CD4-positive, alpha-beta T cell treated with Interleukin-1 beta for 1 hour (primary cell): ENCODE measurements at places on chromosomes 6 and 20.

DNA sequence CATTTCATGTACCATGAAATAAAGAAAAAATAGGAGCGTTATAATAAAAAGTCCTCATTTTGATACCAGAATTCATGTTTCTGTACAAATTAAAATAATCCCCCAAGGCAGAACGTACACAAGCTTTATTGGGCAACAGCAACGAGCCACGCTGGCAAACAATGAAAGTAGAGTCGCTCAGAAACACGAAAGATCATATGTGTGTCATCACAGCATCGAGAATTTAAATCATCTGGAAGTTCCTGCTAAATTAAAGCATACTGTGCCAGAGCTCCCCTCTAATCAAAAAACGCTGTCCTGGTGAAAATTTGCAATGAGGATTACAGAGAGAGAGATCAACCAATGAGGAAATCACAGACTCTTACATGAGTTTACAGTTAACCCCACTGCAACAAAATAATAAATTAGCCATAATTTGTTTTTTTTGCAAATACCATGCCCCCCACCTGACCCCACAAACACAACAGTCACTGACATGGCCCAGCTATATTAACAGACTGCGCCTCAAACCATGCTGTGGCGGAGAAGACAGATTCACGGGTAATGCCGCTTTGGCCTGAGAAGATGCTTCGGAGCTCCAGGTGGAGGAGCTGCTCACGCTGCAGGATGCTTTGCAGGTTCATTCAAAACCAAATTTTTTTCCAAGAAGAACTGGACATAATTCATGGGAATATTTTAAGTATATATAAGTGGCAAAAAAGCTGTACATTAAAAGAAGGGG, 54.3 kb upstream of the NFATC2 start:
- no peak for DNase-seq

GRCh38 chr6:70622461-70622860, 45.2 kb upstream of the SMAP1 start:
- DNase-seq = no peak

GRCh38 chr6:71406865-71407860, 118.6 kb downstream of the OGFRL1 start:
- DNase-seq = no peak

GRCh38 chr20:23143098-23143497, 57.0 kb upstream of the CD93 start:
- DNase-seq = peak; percentile 59

- no peak for DNase-seq
Measured at GRCh38 chr6:144415014-144415413, 129.9 kb downstream of the UTRN start.

GRCh38 chr20:38935967-38936407, 9.8 kb downstream of the FAM83D start:
- no peak for DNase-seq

DNA sequence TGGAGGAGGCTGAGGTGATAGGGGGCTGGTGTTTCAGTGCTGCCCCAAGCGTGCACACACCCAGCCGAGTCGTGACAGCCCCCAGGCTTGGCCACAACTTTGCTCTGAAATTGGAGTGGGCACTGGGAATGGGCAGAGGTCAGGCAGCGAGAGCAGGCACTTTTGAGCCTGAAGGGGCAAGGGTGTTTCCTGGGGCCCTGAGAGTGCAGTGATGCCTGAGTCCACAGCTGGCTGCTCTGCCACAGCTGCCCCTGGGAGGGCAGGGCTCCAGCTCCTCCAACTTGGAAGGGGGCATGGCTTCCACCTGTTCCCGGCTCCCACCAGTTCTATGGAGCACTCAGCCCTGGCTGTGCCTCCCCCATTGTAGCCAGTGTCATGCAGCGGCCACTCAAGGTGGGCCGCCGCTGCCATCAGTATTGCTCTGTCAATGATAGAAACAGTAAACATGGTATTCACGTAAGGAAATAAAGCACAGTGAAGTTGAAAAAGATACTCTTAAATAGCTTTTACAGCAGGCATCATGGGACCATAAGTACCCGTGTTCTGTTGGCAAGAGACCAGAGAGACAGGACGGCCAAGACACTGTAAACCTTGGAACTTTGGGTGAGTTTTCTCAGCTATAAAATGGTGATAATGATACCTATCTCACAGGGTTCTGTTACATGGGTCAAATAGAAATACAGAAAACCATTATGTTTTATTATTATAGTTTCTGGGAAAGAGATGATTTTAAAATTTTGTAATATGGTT, 108.9 kb downstream of the THEMIS start:
- no peak for DNase-seq

GRCh38 chr6:44119704-44120262, 7.5 kb downstream of the MRPL14 start:
- no peak for DNase-seq

DNA sequence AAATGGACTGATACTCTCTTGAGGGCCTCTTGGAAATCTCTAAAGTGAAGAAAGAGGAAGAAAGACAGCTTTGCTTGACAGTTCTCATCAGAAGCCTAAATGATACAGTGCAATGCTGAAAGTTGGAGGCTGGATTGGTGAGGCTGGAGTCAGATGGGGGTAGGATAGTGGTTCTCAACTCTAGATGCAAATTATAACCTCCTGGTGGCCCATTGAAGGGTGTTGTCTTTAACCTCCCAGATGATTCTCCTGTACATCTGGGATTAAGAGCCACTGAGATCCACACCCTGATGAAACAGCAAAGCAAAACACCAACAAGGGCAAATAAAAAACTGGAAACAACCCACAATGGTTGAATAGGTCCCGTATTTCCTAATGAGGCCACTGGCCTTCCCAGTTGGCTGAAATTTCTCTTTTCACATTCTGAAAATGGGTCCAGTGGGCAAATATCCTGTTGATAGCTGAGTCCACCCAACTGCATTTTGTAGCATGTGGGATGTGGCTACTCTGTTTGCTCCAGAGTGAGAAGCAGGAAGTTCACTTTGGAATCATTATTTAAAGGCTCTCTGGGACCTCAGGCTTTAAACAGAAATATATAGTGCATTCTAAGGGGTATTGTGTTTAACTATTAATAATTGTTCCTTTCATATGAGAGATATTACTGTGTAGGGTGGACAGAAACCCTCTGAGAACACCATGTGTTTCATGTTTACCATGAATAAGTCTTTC, 208.1 kb downstream of the SOX4 start:
- no peak for DNase-seq

DNA sequence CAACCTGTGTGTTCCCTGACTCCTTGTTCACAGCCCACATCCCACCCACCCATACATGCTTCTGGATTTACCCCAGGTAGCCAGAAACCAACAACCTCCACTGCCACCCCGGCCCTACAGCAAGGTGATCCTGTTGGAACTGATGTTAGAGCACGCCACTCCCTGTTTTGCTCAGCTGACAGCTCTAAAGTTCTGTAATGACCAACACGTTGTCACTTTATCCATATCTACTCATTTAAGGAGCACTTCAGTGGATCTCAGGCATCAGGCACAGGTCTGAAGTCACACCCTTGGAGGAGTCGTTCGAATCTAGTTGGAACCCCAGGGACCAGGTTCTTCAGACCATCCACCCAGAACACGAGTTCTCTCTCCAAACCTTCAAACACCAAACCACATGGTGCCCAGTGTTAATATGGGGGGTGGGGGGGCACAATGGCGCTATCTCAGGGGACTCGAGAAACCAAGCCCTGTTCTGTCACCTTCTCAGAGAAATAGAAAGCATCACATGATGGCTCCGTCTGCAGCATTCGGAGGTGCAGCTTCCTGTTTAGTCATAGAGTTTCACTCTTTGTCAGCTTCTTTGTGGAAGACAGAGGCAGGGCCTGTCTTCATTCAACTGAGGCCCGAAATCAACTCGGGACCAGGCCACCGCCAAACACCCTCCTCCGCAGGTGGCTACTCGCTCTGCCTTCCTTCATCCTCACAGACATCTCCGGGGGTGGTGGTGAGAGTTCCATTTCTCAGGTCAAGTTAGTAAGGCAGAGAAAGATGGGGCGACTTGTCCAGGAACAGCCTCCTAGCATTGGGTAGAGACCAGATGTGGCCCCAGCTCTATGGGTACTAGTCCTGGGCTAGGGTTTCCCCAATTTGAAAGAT, 142.2 kb downstream of the NFATC2 start:
- peak; percentile 83 for DNase-seq

DNA sequence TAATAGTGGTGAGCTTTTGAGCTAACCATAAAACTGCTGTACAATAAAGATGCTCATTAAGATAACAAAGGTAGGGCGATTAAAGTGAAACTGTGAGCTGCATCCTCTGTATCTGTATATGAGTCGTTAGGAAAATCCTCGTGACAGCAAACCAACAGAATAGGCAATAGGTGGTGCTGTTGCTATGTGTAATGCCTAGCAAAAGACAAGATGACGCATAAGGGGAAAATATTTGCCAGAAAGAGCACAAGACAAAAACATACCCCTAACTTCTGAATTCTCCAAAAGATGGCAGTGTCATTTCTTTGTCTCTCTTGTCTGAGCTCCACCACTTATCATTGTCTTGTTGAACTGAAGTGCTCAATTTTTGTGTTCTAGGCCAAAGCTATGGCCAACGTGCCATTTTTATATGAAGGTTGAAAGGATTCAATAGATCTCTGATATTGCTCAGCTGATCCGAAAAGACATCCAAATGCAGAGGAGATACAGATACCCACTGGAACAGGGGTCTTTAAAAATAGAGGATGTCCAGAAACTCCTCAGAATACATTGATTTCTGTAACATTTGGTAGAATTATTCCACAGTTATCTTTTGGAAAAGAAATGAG, 56.3 kb upstream of the ANKEF1 start:
- DNase-seq = peak; percentile 46

- no peak for DNase-seq
Measured at GRCh38 chr6:161276605-161277155, 2.8 kb upstream of the AGPAT4 start.

- DNase-seq = no peak
Measured at GRCh38 chr20:46056027-46056833, 27.2 kb downstream of the SLC12A5 start.

DNA sequence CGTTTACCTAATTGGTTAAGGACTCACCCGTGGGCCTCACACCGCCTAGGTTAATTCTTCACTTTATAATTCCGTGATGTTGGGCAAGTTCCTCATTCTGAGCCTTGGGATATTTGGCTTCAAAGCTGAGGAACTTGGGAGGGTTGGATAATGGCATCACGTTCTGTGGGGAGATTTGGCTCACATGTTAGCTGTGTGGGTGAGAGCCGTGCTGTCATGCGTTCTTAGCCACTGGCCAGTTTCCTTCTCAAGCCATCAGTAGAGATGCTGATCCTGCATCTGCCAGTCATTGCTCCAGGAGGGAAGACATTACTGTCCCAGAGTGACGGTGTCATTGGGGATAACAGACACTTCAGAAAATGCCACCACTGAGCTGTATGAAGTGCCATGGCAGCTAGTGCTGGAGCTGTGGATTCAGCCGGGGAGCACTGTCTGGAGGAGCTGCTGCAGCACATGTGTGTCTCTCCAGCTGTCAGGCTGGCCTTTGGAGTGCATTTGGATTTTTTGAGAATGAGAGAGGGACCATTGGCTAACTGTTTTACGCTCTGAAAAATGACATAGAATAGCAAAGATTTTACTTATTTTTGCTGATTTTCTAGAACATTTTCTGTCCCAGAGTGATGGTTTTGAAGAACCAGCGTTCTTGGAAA, 16.5 kb downstream of the IGF2R start:
- no peak for DNase-seq

DNA sequence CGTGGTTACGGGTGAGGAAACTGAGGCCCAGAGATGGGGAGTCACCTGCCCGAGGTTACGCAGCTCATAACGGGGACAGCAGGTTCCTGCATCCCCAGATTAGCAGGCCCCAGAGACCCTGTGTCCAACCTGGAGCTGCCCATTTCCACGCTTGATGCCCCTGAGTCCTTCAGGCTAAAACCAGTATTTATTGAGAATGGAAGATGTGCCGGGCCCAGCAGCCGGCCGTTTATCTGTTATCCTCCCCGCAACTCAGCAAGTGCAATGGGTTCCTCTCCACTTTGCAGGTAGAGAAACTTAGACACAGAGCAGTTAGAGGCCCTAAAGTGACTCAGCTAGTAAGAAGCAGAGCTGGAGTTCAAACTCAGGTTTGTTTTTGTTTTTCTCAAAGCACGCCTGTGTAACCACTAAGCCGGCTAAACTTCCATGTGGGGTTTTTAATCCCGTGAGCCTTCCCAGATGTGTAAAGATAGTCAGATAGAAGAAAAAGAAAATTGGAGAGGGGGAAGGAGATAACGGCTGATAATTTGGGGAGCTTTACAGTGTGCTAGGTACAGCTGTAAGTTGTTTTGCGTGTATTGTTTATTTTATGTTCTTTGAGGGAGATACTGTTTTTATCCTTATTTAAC, 775 bp downstream of the PFDN4 start:
- no peak for DNase-seq

DNA sequence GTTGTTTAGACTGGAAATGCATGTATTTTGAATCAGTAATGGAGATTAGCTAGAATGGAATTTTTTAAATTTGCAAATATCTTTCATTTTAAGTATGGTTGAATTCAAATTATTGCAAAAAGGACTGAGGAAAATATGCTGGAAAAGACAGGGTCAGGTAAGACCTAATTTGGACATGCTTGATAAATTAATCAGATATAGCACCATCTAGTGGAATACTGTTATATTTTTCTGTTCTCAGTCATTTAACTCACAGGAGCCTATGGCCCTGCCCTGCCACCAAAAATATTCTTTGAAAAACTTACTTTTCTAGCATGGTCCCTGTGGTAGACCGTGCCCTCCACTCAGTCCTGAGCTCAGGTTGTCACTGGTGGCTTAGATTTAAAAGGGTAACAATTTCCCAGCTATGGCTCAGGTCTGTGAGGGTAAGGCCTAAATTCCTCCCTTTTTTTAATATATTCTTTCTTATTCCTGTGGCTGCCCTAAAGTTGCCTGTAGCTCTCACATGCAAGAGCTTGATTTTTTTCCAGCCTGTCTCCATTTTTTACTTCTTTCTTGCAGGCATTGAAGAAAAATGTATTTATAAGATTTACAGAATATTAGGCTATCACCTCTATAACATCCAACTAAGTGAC, 25.3 kb upstream of the KIAA1586 start:
- peak; percentile 31 for DNase-seq

- DNase-seq = no peak
Measured at GRCh38 chr20:50969912-50970311, 11.3 kb downstream of the MOCS3 start.

DNA sequence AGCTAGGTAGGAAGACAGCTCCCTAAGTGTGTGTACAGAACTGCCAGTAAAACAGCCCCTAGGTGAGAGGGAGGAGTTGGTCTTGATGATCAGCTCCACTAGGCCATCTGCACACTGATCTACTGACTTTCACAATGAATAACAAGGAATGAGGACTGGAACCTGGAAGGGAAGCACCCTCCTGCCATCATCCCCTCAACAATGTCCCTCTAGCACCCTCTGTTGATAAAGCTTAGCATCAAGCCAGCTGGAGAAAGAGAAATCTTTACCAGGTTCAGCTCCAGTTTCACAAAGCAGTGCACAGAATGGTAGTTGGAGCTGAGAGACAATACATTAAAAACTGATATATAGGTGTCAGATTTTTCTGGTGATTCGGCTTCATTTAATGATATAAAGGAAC, 57.2 kb upstream of the IRAK1BP1 start:
- no peak for DNase-seq

GRCh38 chr6:144816936-144817335, 531.8 kb downstream of the UTRN start:
- no peak for DNase-seq

- DNase-seq = no peak
Measured at GRCh38 chr20:19785173-19785982, 27.3 kb downstream of the RIN2 start.

GRCh38 chr20:4729265-4729664, 7.6 kb downstream of the PRND start:
- DNase-seq = no peak
